SHP77 treated with DMSO at 0.1 percent for 48 hours (cell line): ENCODE measurements at places on chromosomes 3 and 15.

- no peak for DNase-seq
Measured at GRCh38 chr15:33243393-33243792, 48.9 kb upstream of the FMN1 start.

GRCh38 chr3:10761583-10761982 is 54.4 kb upstream of the SLC6A11 start:
- DNase-seq, result no peak

GRCh38 chr15:68621535-68621934 is 42.7 kb downstream of the CORO2B start:
- no peak for DNase-seq

DNA sequence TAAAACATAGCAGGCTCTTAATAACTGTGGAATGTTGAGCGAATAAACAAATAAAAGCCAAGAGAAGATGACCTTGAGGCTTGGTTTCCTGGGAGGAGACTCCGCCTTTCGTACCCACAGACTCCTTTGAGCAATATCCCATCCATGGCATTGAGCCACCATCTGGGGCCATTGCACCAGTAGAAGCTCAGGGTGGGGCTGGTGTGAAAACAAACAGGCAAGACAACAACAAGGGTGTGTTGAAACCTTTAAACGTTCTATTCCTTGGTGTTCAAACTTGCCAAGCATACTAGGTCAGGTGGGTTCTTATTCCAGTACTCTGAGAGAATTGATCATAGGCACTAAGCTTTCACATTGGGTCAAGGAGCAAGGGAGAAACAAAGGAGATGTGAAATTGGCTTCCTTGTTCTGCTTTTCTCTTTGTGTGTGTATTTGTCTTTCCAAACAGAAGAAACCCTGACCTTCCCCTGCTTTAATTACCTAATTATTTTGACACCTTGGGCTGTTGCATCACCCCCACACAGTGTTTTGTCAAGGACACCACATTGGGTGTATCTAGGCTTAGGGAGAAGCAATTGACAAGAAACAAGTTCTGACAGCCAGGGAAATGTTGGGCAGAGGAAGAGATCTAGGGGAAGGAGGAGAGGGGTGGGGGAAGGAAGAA is 105.1 kb upstream of the BCL6 start:
- no peak for DNase-seq

DNA sequence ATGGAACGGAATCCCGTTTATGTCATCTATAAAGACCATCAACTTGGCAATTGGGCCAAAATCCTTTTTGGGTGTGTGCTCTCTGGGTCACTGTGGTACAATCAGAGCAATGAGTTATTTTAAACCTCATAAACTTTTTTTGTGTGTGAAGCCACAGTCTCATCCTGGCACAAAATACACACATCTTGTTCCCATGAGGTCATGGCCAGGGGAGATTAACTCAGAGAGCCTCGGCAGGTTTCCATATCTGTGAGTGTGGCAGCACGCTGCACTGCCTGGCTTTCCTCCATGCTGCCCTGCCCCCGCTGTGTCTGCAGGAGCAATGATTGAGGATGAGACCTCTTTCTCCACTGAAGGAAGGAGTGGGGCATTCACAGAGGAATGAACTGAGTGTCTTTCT is 54.0 kb upstream of the DLG1 start:
- DNase-seq, result no peak

DNA sequence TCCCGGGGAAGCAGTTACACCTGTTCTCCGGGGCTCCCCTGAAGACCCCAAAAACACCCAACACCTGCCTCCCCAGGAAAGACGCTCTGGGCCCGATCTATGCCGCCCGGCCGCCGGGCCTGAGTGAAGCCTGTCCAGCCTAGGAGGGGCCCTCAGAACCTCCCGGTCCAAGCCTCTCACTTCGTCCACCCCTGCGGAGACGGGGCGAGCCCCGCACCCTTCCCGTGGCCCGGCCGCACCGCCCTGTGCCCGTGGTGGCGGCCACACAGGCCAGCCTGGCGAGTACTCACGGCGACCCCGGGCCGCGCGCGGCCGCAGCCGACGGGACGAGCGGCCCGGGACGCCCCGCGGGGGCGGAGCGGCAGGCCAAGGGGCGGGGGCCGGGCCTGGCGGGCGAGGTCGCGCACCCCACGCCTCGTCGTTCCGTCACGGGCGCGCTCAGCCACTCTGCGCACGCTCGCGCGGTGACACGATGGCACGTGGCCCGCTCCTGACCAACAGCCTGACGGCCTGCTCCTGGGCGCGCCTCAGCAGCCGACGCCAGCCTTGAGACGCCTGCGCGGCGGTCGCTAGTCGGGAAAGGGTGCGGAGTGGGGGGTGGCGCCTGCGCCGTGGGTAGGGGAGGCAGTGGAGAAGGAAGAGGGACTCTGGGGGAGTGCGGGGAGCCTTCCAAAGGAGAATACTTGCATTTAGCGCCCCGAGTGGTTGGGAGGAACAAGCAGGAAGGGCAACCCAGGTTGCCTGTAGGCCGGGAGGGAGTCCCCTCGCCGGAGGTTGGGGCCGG is at the start of gene PARP6:
Gene PARP6, minus strand, starts transcription at position 342 of the 784 bp plus-strand sequence. CDS start 5,077 bp downstream, outside the sequence.
- peak; percentile 88 for DNase-seq

DNA sequence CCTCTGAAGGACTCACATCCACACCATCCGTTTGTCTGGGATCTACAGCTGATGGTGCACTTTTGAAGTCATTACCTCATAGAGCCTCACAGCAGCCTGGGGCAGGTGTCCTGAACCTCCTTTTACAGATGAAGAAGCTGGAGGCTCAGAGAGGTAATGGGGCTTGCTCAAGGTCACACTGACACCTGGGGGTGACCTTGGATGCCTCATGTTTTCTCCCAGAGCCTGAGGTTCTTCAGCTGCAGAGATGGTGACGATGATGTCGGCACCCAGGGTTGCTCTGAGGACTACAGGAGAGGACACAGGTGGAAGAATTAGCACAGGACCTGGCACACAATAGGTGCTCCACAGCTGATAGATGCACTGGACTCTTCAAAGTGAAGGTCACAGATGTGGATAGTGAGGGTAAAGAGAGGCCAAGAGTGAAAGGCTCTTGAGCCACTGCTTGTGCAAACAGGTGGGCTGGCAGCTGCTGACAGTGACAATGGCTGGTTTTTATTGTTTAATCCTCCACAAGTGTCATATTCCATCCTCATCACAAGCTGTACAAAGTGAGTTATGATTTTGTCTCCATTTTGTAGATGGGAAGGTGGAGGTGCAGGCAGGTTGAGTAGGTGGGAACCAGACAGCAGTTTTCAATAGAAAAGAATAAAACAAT is 17.4 kb upstream of the ATP2B2 start:
- no peak for DNase-seq

GRCh38 chr3:190357468-190357867 is 30.5 kb upstream of the CLDN16 start:
- no peak for DNase-seq

DNA sequence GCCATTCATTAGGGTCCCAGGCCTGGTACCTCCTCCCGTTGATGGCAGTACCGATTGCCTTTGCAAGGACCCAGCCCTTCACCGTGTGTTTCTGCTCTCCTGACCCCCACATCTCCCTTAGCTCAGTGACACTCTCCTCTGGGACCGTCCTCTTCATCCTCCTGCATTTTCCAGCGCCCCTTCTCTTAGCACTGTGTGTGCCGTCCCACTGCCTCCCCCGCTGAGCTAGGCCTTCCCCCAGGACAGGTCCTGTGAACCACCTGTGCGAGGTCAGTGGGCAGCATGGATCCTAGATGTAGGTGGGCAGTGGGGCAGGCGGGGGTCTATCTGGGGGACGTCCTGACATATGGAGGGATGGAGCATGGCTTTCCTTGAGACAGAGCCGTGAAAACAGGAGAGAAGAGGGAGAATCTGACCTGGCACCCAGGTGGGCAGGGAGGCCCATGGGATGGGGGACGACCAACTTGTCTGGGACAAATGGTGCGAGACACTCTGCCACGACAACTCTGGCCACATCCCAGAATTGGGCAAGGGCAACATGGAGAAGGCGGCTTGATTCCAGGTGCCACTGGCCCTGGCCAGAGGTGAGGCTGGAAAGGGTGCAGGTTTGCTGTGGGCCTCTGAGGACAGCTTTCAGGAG is 87.7 kb upstream of the ALDH1L1 start:
- no peak for DNase-seq

DNA sequence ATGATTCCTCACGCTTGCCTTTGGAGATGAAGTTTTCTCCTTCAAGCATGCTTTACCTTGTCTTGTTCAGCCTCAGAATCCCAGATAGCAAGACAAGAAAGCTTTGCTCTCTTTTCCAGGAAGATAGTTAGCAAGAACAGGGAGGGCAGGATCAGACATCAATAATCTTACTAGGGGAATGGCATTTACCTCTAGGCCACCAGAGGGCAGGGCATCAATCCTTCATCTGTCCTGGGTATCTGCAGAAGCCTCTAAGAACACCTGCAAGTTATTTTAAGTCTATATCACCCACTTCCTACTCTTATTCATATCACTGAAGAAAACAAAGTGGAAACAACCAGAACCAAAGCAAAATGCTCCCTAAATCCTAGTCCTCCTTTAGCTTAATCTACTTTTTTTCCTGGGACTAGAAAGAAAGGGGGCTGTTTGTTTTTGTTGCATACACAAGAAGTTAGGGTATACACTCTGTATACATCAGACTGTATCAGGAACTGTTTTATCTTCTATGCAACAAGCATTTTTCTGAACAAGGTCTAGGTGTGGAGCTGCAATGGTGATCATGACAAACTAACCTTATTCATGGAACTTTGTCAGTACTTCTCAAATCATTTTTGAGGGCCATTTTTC is 862.5 kb downstream of the CADM2 start:
- peak; percentile 35 for DNase-seq

DNA sequence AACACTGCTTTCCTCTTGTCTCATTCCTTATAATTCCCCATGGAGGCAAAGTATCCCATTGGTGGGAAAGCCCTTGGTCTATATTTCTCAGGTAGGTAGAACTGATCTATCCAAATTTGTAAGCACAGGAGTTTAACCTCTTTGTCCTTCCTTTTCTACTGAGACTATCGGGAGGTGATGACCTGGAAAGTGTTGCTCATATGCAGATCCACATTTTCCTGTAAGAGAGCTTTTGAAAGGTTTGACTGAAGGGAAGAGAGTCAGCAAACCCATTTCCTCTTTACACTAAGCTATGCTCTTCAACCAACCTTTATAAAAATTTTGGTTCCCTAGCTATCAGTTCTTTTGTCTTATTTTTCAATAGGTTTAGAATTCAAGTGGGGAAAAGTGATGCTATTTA is 200.7 kb downstream of the TIGIT start:
- DNase-seq, result no peak

GRCh38 chr3:15932348-15933300 is 134.8 kb upstream of the ANKRD28 start:
- no peak for DNase-seq

- DNase-seq, result no peak
Measured at GRCh38 chr3:185164428-185165217, 11.8 kb upstream of the C3orf70 start.

DNA sequence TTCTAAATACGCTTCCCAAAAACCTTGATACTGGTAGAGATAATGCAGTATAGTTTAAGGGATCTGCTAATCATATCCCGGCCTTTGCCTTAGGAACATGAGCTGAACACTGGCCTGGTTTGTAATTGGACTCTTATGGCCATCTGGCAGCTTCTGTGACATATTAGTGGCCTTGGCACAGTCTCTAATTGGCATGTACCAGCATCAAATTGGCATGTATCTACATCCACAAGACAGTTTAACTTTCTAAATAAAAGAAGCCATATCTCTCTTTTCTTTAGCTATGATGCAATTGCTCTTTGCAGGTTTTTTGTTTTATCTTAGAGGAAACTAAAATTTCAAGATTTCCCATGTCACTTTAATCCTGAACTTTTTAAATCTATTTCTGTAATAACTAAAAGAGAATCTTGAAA is 44.6 kb upstream of the FILIP1L start:
- no peak for DNase-seq

DNA sequence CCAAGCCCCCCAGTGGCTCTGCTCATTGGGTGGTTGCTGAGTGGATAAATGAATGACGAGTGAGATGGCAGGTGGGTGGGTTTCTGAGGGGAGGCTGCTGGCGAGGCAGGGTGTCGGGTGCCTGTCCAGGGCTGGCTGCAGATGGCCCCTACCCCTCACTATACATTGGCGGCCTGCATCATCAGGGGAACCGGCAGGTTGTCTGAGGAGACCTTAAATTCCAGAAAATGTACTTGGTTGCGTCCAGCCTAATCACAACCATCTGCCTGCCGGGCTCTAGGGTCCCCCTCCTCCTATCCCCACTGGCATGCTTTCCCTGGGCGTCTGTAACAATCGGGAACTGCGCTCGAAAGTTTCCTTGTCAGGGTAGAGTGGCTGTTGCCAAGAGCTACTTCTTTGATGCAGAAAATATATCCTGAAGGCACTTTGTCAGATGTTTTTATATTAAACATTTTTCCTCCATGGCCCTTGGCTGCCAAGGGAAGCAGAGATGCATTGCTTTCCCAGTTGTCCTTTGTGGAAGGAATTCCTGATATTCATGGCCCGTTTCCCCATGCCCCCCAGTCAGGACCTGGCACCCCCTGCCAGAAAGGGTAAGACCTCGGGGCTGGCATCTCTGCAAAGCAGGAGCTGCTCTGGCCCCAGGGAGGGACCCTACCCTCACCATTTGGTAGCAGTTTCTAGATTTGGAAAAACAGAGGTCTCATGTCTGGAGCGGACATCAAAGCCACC is 22.9 kb downstream of the SMAD6 start:
- DNase-seq, result no peak

- DNase-seq, result no peak
Measured at GRCh38 chr15:78630886-78631633, 9.9 kb downstream of the CHRNB4 start.

GRCh38 chr3:129503471-129504291 is 24.8 kb upstream of the RHO start:
- no peak for DNase-seq

- peak; percentile 13 for DNase-seq
Measured at GRCh38 chr15:73700041-73700842, 16.1 kb downstream of the CD276 start.

- no peak for DNase-seq
Measured at GRCh38 chr15:81575436-81576123, 201.6 kb upstream of the TMC3 start.

- DNase-seq, result no peak
Measured at GRCh38 chr3:142226474-142226873, 1.1 kb upstream of the GK5 start.

DNA sequence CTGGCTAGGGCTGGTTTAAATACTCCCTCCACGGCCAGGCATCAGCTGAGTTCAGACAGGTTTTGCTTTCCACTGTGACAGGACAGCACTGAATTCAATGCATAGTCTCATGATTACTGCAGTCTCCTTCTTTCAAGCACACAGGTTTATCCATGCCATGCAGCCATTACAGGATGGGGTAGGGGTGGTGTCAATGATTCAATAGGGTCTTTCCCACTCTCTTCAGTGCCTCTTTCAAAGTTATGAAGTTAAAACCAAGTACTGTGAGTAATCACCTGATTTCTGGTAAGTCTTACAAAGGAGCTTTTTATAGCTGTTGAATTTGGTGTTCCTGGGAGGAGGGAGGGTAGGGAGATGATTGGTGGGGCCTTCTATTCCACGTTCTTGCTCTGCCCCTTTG is 47.2 kb downstream of the TMEM212 start:
- DNase-seq, result no peak

GRCh38 chr3:68666429-68667136 is 265.8 kb downstream of the TAFA4 start:
- DNase-seq, result no peak
